Stimulated activated CD4-positive, alpha-beta T cell treated with anti-CD3 and anti-CD28 coated beads, Interleukin-1b, Interleukin-23, amount 100 ng/mL, for 1 hour (primary cell): ENCODE measurements at places on chromosomes 16 and 17.

- DNase-seq: no peak
Observed at GRCh38 chr16:87465306-87465705, 27.5 kb downstream of the ZCCHC14 start.

DNA sequence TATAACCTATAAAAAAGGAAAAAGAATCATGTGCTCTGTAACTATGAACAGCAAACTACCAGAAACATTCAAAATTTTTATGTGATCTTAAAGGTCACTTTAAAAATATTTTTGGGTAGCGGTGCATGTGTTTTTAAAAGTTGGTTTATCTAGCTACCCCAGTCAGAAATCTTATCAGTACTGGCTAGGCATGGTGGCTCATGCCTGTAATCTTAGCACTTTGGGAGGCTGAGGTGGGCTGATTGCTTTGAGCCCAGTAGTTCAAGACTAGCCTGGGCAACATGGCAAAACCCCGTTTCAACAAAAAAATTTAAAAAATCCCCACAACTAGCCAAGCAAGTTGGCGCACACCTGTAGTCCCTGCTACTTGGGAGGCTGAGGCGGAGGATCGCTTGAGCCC lies 3.7 kb downstream of the CAPNS2 start:
- no peak for DNase-seq

- no peak for DNase-seq
Observed at GRCh38 chr16:11140098-11140375, 116.0 kb downstream of the SOCS1 start.

- DNase-seq: no peak
Observed at GRCh38 chr17:76333673-76334505, 19.8 kb downstream of the PRPSAP1 start.

GRCh38 chr16:55042556-55043432 lies 112.1 kb downstream of the IRX5 start:
- no peak for DNase-seq

GRCh38 chr17:27818401-27819105 lies 18.2 kb upstream of the NOS2 start:
- no peak for DNase-seq

DNA sequence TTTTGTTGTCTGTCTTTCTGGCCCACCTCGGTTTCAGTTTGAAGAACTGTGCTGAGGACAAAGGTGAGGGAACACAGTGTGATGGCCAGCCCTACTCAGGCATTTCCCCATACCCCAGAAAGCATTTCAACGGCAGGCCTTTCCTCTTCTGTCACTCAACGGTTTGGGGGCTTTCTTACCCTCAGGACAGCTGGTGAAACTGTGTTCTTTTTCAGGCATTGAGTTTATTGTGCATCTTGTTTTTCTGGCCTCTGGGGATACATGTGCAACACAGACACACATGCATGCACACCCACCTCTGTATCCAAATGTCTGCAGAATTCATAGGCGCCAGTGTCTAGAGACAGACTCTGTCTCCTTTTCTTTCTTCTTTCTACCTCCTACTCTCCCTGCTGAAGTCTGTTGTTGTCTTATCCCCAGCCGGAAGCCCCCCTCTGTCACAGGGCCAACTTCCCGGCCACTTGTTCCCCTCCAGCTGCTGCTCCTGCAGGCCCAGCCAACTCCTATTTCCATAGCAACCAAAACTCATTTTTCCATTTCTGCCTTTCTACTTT lies 17.0 kb downstream of the CHD9 start:
- no peak for DNase-seq

- no peak for DNase-seq
Observed at GRCh38 chr17:17180141-17180603, 26.0 kb downstream of the PLD6 start.
